ENCODE measurements at places on chromosomes 5 and 9.

- DNase-seq: peak; percentile 22
Observed at GRCh38 chr9:112380825-112381221, 915 bp downstream of the HSDL2 start.

GRCh38 chr9:71562140-71562539 lies 206.2 kb downstream of the CEMIP2 start:
- DNase-seq: no peak

GRCh38 chr9:6590334-6590733 lies 55.2 kb downstream of the GLDC start:
- no peak for DNase-seq

GRCh38 chr9:133834080-133834976 lies 96.2 kb upstream of the SARDH start:
- no peak for DNase-seq

- DNase-seq: no peak
Observed at GRCh38 chr9:21119093-21119770, 22.4 kb downstream of the IFNW1 start.

- DNase-seq: no peak
Observed at GRCh38 chr5:97752871-97753270, 569.8 kb upstream of the RIOK2 start.

DNA sequence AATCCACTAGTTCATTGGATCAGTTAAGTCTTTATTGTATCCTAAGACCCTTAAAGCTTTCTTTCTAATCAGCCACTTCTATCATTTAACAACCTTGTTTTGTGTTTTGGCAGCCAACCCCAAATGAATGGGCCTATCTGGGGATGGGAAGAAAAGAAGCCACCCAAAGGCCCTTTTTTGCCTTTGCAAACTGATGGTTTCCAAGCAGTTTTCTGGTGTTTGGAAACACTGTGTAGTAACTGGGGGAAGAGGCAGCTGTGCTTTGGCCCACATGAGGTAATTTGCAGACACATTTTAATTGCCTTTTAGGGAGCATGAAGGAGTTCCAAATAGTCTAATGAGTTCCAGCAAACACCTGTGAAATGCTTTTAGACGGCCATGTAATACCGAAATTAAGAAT lies 1751.3 kb upstream of the WWC1 start:
- DNase-seq: no peak

DNA sequence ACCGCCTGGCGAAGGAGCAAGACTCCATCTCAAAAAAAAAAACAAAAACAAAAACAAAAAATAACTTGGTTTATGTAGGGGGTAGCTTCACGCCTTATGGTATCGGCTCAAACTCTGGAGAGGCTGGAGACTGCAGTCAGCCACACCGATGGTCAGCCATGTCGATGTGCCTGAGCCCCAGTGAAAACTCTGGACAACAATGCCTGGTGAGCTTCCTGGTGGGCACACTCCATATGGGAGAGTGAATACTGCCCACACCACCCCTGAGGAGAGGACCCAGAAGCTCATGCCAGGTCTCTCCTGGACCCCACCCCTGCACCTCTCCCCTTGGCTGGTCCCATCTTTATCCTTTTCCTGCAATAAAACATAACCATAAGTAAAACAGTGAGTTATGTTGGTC lies 19.6 kb downstream of the IPPK start:
- DNase-seq: no peak

DNA sequence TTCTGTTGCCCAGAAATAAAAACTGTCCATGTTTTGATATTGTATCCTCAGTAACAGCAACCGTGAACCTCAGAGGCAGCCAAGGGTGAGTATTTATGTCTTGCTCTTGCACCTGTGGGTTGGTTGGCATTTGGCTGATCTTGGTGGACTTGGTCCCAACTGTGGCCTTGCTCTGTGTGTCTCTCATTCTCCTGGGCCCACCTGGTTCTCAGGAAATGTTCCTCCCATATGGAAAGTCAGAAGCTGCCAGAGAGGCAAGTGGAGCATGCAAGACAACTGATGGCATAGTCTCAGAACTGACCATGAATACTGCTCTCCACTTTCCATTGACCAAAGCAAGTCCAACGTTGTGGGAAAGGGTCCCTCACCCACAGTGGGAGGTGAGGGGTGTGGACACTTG lies 13.6 kb upstream of the NINJ1 start:
- DNase-seq: no peak

GRCh38 chr5:177470759-177471536 lies 2.5 kb downstream of the DBN1 start:
- no peak for DNase-seq

DNA sequence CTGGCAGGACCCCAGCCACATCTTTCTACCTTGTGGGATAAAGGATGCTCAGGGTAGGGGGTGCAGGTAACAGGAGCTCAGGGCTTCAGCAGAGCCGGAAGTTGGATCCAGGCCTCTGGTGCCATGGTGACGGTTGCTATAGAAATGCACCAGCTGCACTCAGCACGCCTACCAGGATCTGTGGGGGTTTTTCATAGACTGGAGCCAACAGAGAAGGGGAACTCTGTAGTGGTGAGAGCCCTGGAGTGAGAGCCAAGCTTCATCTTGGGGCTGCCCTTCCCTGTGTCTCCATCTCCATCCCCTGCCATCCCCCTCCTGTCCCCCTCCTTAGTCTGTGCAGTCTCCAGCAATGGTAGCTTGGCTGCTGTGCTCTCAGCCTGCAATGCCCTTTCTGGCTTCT lies 27.5 kb upstream of the BOD1 start:
- DNase-seq: no peak

GRCh38 chr5:180201051-180201987 lies 7.7 kb downstream of the RASGEF1C start:
- DNase-seq: no peak

DNA sequence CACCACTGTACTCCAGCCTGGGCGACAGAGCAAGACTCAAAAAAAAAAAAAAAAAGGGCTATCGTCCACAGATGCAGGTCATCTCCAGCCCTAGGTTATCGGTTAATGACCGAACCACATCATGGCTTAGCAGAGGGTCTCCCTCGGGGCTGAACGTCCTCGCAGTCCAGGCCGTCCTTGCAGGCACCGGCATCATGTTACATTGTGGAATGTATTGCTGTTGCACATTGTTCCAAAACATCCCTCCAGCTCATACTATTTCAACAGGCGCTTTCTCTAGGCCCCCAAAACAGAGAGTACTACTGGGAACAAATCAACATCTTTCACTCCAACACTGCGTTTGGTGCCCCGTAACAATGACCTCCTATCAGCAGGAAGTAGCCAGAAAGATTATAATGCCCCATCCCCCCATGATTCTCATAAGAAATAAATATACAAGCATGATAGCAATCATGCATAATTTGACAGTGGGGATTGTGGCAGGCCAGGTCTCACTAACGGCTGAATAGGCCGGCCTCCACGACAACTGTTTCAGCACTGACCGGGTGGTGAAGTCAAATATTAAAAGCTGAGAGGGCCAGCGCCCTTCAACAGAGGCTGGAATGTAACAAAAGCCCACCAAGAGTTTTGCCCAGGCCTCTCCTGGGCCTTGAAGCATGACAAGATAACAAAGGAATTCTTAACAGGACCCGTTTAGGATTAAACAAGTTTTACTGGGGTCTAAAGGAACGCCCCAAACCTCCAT lies 1.1 kb upstream of the LCN9 start:
- DNase-seq: no peak

DNA sequence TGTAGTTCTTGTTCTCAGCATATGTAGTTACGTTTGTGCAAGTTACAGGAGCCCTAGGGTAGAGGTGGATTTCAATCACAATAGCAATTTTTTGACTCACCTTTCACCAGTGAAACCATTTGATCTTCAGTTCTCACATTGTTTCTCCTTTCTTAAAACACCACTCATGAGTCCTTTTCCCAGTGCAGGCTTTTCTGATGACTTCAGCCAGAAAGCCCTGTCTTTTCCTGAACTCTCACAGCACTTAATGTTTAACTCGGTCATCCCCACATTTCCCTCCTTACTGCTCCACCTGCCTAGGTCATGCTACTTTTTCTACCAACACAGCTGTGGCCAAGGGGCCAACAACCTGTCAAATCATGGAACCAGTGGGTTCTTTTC lies 37.9 kb downstream of the ARHGEF28 start:
- DNase-seq: no peak

DNA sequence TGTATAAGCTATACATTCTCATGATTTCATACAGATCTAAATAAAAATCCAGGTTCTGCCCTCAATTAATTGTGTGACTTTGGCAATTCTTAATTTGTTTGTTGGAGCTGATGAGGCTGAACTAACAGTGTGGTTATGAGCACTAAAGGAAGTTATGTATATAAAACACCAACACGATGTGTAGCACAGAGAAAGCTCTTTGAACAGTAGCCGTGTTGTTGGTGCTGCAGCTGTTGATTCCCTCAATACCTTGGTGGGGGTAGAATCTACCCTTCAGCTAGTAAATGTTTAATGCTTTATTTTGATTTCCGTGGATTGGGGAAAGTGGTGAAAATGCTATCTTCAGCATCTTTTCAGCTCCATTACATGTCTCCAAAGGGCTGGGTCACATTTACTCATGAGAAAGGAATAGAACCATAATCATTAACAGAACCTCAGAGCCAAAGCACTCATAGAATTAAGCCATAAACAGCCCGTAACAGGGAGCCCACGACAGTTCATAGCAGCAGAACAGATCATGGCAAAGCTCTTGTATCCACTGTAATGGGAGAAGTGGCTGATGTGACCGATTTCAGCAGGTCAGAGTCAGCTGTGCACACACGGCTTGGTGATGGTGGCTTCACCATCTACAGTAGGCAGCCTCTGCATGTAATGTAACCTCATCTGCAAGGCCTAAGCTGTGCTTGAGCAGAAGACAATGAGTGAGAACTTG lies 332.7 kb downstream of the DIRAS2 start:
- no peak for DNase-seq

- DNase-seq: peak; percentile 34
Observed at GRCh38 chr5:71891856-71892255, 172.8 kb downstream of the CARTPT start.

DNA sequence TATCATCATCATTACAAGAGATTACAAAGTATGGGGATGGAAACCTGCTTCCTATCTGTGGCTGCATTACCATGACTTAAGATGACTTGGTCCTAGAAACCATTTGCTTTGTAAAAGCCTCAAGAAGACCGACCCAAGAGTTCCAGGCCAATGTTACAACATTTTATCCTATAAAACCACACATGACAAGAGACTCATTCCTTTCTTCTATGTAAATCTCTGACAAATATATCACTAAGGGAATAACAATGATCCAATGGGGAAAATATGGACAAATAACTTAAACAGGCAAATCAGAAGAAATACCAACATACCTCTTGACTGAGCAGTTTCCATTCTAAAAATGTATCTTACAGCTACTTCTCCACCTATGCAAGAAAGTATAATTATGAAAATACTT lies 44.3 kb upstream of the VPS13A start:
- no peak for DNase-seq

- DNase-seq: no peak
Observed at GRCh38 chr5:76471406-76471805, 68.3 kb downstream of the IQGAP2 start.

DNA sequence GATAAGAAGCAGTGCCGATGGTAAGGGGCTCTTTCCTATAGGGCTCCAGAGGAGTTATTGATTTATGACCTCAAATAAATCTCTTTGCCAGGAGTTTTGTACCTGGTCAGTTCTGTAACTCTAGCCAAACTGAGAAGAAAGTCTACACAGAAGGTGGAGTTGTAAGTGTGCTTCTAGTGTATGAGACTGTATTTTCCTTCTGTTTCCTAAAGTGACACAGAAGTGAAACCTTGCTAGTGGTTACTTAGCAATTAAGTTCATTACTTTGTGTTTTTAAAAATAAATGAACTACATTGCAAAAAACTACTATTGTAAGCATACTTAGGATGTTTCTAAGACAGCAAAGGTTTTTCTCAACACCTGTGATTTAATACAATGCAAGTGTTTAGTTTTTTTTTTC lies 48.7 kb upstream of the ACTBL2 start:
- DNase-seq: no peak

DNA sequence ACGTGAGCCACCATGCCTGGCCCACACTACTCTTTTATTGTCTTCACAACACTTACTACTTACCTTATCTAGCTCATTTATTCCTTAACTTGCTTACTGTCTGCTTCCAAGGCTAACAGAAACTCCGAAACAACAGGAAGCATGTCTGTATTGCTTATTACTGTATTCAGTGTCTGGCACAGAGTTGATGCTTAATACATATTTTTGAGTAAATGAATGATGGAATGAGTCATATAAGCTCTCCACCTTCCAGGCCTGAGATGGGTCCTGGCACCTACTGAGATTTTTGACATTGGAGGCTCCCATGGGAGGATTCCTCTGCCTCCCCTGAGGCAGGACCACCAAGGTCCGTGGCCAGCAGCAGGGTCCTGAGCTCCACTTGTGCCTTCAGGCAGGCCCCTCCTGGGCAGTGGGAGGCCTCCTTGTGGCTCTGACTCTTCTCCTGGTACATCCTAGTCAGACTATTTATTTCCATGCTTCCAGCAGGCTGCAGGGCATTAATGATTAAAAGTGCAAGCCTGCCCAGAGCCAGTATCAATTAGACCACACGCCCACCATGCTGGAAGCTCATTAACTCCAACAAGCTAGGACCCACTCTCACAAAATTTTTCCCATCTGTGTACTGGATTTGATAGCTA lies 76.5 kb upstream of the CTNNA1 start:
- no peak for DNase-seq

DNA sequence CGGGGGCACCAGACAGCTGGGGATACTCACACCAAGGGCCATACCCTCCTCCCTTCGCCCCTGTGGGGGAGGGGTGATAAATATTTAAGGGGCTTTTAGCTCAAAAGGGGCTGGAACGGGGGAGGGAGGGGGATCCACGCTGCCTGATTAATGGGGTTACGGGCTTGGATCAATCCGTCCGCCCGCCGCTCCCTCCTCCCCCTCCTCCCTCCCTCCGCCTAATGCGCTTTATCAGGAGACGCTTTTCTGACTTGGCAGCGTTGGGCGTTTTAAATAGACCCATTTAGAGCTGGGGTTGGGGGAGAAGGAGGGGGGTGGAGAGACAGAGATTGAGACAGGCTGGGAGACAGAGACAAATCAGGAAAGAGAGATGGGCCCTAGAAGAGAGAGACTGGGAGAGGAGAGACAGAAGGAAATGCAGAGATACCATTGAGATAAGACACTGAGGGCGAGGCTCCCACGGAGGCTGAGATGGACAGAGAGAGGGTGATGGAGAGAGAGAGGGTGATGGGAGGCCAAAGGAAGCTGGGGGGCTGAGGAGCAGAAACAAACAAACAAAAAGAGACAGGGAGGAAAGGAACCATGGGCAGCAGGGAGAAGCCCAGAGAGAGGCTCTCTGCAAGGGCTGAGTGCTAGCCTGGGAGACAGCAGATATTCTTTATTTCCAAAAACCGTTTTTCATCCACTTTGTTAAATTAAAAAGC lies 10.3 kb downstream of the CNTFR start:
- no peak for DNase-seq

- no peak for DNase-seq
Observed at GRCh38 chr9:13063880-13064459, 215.5 kb downstream of the MPDZ start.

Data from mammary epithelial cell (primary cell).